Neuronal stem cell (in vitro differentiated cells): ENCODE measurements at places on chromosomes 13 and 19.

DNA sequence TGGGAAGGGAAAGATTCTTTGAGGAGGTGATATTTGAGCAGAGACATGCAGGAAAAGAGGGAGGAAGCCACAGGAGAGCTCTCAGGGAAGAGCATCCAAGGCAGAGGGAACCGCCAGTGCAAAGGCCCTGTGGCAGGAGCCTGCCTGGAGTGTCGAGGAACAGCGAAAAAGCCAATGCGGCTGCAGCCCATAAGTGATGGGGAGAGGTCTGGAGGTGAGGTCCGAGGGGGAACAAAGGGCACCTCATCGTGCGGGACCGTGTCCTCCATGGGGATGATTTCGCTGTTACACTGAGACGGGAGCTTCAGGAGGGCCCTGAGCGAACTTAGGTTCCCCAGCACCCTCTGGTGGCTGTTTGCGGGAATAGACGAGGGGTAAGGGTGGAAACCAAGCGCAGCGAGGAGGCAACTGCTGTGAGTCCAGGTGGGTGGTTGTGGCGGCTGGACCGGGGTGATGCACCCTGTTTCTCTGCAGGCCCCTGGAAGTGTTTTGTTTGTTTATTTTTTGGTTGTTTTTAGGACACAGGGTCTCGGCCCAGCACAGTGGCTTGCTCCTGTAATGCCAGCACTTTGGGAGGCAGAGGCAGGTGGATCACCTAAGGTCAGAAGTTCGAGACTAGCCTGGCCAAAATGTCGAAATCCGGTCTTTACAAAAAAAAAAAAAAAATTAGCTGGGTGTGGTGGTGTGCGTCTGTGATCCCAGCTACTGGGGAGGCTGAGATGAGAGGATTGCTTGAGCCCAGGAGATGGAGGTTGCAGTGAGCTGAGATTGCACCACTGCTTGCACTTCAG, 5.9 kb upstream of the EHD2 start:
- DNase-seq: peak; percentile 60

GRCh38 chr13:78185700-78186099, 267.1 kb upstream of the EDNRB start:
- no peak for DNase-seq

- no peak for DNase-seq
These were observed 867 bp downstream of the WBP4 start for GRCh38 chr13:41061914-41062837.

DNA sequence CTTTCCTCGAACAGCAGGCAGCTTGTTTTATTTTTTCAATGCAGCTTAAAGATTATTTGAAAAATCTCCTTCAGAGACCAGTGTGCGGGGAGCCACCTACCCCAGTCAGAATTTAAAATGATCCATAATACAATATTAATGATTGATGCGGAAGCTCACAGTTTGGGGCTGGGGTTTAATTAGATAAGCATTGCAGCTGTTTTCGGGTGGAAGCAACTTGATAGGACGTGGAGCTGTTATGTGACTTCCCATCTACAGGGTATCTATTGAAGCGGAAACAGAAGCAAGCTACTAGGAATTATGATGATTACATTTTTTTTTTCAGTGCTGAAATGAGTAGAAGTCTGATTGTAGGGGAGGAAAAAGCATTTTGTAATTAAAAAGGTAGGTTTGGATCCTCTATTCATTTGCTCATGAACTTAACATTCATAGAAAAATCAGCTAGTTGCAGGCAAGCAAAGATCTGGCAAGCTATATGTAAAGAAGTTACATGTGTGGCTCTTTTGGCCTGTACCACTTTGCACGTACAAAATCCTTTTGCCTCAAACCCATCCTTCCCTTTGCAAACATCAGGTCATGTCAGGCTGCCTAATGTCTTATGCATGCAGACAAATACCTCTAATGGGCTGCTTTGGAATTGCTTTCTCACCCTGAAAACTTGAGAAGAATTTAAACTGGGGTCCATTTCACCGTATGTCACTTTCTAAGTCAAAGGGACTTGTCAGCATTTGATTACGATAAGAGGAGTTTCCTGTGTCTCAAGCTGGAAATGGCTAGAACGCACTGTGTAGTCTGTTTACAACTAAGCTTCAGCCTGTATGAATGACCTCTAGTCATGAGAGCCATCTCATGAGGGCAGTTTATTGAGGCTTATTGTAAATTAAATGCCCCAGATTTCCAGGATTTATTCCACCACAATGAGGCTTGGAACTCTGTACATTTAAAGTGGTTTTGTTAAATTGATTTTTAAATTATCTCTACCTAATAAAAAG, 267.1 kb upstream of the TMTC4 start:
- DNase-seq: no peak

GRCh38 chr13:85995788-85996418, 196.7 kb upstream of the SLITRK6 start:
- no peak for DNase-seq

- DNase-seq: no peak
These were observed 16.1 kb downstream of the CEACAM21 start for GRCh38 chr19:41591951-41592562.

DNA sequence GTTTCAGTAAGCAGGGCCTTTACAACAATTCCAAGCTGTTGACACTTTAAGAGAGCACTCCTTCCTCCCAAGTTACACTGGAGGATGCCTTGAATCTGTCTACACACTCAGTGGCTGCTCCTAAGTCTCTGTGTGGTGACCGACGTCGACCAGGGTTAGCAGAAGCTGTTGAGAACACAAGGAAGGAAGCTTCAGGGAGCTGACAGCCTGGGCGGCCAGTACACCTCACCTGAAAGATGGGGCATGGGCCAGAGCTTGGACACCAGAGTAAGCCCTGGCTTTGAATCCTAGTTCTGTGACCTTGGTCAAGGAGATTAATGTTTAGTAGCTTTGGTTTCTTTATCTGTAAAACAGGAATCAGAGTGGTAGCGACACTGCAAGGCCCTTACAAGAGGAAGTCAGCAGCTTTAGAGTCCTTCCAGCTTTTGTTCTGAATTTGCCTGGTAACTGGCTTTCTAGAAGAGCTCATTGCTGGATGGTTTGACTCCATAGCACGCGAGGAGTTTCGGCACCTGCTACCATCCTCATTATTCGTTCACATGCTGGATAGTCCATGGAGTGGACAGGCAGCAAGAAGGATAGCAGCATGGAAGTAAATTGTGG, 214.2 kb downstream of the FGF9 start:
- no peak for DNase-seq

DNA sequence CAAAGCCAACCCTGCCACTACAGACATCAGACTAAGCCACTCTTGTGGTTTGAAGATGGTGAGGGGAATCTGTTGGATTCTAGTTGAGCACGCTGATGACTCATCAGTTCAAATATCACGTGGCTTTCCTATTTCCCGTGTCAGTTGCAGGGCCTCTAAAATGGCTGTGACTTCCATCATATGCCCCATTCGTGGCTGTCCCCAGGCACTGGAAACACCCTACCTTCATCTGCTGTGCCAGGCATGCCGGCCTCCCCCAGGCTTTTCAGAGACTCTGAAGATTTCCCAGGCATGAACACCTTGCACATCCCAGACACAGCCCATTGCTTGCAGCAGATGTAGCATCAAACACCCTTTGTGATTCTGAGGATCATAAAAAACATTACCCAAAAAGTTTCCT, 659.9 kb downstream of the UQCRFS1 start:
- DNase-seq: no peak

DNA sequence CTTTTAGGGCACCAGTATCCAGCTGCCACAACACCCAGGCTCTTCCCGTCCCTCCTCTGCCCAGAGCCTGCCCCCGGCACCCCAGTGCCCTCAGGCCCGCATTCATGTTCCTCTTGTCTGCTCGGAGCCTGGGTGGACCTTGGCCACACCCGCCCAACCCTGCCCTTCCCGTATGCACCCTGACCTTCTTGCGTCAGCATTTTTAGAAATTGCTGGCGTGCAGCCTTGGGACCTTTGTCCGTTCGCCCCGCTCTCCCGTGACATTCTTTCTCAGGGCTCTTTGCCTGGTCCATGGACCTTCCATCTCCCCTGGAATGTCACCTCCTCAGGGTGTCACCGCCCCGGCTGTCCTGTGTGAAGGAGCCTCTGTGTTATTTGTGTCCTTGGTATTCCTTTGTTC, 7.6 kb downstream of the NUCB1 start:
- no peak for DNase-seq

GRCh38 chr19:29255912-29256311, 43.0 kb upstream of the UQCRFS1 start:
- no peak for DNase-seq

- DNase-seq: no peak
These were observed 168.0 kb downstream of the TNFSF13B start for GRCh38 chr13:108437496-108437895.

GRCh38 chr19:2547721-2548120, 71.8 kb downstream of the GADD45B start:
- DNase-seq: no peak

GRCh38 chr19:13104360-13104847, 1.7 kb upstream of the LYL1 start:
- DNase-seq: no peak

- no peak for DNase-seq
These were observed 28.6 kb downstream of the ZNF557 start for GRCh38 chr19:7098096-7098495.

- DNase-seq: no peak
These were observed 166.0 kb upstream of the ZNF536 start for GRCh38 chr19:30206187-30206586.

- DNase-seq: no peak
These were observed 188.5 kb upstream of the HTR2A start for GRCh38 chr13:47085346-47085745.

DNA sequence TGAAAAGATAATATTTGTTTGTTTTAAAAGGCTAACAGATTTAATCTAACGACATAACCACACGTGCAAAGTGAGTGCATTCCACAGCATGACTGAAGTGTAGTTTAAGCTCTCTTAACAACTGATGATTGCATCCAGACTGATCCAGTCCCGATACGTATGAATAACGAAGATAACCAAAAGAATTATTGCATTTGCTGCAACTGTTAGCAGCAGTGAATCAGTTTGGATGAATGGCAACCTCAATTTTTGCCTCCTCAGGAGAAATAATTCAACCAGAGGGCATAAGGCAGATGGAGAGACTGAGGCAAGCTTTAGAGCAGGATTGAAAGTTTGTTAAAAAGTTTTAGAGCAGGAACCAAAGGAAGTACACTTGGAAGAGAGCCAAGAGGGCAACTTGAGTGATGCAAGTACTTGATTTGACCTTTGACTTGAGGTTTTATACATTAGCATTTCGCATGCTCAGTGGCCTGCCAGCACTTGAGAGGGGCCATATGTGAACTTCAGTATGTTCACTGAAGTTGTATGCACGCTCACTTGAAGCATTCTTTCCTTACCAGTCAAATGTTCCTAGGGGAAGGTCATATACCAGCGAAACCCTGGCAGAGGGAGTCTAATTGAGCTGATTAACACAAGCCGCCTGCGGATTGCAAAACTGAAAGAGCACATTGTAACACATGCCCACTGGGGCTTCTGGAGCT, 835.0 kb upstream of the PCDH20 start:
- DNase-seq: no peak
